ENCODE measurements at places on chromosomes 5 and 9. TPM values are rescaled to one million over a fixed set of nuclear protein-coding genes. Genes with fewer than 3 reads are reported as not detected.

PSD2 gene
- not detected for total RNA-seq

MEIKIN gene
- 0.77 TPM for total RNA-seq

SAXO1 gene
- total RNA-seq = not detected

GRCh38 chr5:167863883-167864282 lies 427.6 kb upstream of the WWC1 start:
- no peak for DNase-seq

PPP3R2 gene
- not detected for total RNA-seq
